ENCODE measurements at places on chromosomes 13 and 19.
A peak's percentile ranks its signal among the peaks of the same experiment; 100 is the strongest.

DNA sequence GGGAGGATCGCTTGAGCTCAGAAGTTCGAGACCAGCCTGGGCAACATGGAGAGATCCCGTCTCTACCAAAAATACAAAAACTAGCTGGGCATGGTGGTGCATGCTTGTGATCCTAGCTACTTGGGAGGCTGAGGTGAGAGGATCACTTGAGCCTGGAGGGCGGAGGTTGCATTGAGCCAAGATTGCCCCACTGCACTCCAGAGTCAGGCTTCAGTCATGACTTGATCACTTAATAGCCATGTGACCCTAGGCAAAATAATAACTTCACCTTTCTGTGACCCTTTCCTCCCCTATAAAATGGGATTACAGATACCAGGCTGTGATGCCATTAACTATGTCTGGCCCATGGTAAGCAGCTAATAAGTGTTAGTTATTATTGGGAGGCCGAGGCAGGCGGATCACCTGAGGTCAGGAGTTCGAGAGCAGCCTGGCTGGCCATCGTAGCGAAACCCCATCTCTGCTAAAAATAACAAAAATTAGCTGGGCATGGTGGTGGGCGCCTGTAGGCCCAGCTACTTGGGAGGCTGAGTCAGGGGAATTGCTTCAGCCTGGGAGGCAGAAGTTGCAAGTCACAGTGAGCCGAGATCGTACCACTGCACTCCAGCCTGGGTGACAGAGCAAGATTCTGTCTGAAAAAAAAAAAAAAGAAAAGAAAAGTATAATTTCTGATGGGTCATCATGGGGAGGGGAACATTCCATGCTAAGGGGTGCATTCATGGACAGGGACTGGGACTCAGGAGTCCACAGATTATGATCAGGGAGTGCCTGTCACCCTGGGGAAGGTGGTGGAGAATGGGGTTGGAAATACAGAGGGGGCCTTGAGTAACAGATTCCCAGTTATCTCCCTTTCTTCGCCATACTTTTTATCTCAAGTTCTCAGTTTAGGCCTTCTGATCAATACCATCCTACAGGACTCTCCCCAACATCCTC lies 15.5 kb downstream of the TPM4 start:
- no peak for DNase-seq

- DNase-seq: peak; percentile 86
These were observed at the start of gene BICRA for GRCh38 chr19:47608969-47609905. Gene BICRA, plus strand, starts transcription at chr19:47609134. Its CDS starts 64,441 bp downstream, at chr19:47673575.

DNA sequence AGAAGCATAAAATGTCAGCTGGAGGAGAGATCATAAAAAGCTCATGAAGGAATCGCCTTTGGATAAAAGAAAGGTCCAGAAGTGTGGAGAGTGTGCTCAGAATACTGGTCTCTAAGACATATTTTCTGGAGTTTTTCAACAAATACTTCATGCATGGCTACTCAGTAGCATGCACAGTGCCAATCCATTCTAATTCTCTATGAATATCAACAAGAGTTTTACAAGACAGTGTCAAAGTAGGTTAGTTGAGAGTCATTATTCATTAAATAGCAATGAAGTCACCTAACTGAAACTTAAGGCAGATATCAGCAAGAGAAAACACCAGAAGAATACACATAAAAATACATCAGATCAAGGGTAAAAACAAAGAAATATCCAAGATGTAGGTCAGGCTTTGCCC lies 1243.2 kb upstream of the SLC10A2 start:
- DNase-seq: no peak

- DNase-seq: no peak
These were observed 117.6 kb downstream of the DNAJC15 start for GRCh38 chr13:43140985-43141384.

- peak; percentile 86 for DNase-seq
These were observed 26.3 kb downstream of the TSSK6 start for GRCh38 chr19:19488875-19489690.

- DNase-seq: no peak
These were observed 62.8 kb upstream of the WASF3 start for GRCh38 chr13:26494571-26495195.

GRCh38 chr13:96850538-96851145 lies 143.6 kb downstream of the OXGR1 start:
- no peak for DNase-seq

DNA sequence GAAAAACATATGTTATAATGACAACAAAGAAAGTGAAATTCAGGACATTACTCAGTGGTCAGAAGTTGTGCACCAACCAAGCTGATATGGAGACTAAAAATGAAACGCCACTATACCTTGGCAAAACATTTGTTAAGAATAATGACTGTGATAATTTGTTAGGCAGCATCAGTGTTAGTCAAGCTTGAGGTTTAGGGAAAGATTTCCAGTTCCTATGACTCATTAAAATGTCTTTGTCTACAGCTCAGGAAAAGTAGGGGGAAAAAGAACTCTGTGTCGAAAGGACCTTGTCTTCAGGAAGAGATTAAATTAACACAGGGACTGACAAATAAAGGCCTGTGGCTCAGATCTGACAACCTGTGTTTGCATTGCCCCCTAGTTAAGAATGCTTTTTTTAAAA lies 764.1 kb upstream of the SLITRK6 start:
- no peak for DNase-seq

- peak; percentile 24 for DNase-seq
These were observed 29.3 kb upstream of the ATP1A3 start for GRCh38 chr19:42023121-42023942.

GRCh38 chr19:36973844-36974195 lies 57.7 kb downstream of the ZNF568 start:
- no peak for DNase-seq

- no peak for DNase-seq
These were observed 18.1 kb upstream of the ZFP82 start for GRCh38 chr19:36436531-36436930.

DNA sequence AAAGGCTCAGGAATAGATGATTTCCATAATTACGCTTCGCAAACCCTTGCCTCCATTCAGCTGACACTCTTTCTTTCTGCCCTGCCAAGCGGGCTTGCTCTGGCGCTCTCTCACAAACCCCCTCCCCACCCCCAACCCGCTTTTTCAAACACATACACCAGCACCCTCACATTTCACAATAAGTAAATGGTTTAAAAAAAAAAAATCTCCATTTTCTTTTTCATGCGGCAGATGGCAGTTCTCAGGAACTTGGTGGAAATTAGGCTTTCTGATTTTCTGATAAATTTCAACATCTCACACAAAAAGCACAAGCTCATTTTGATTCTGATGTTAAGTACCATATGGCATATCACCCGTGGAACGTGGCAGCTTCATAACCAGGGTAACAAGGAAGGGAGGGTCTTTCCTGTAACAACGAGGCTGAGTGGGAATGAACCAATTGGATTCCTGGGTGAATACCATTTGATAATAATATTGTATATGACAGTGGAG lies 43.8 kb downstream of the C13orf42 start:
- no peak for DNase-seq

- peak; percentile 57 for DNase-seq
These were observed 23.1 kb downstream of the SIGLEC5 start for GRCh38 chr19:51607077-51607476.

DNA sequence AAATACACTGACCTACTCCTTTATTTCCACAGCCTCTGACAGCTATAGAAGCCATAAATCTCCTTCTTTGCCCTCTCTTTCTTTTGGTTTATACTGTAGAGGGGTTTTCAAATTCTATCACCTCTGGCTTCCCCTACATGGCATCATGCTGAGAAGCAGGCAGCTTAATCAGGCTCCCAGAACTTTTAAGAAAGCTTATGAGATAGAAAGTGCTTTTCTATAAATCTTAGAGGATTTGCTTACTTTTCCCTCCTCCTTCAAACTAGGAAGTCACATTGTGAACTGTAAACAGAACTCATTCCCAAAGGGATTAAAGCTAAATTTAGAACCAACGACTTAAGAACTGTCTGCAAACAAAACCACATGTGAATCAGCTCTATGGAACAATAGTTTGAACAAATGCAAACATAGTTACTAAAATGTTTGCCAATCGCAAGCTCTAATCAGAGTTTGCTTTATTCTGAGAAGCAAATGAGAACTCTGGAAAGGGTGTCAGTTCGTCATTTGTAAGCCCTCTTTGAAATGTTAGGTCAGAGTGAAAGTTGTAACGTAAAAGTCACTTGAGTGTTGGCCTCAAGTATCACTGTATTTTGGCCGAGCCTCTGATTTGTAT lies 344.1 kb downstream of the RFC3 start:
- no peak for DNase-seq

GRCh38 chr19:43425567-43426392 lies 11.1 kb downstream of the TEX101 start:
- DNase-seq: no peak

- DNase-seq: no peak
These were observed 2.3 kb downstream of the GAS6 start for GRCh38 chr13:113861433-113862030.
